ENCODE measurements at places on chromosomes 6 and 20.

- DNase-seq: no peak
Measured at GRCh38 chr6:19369785-19370184, 467.4 kb upstream of the ID4 start.

- no peak for DNase-seq
Measured at GRCh38 chr6:89562093-89562973, 76.2 kb downstream of the LYRM2 start.

- peak; percentile 93 for DNase-seq
Measured at GRCh38 chr6:6811128-6812009, 222.8 kb downstream of the LY86 start.

DNA sequence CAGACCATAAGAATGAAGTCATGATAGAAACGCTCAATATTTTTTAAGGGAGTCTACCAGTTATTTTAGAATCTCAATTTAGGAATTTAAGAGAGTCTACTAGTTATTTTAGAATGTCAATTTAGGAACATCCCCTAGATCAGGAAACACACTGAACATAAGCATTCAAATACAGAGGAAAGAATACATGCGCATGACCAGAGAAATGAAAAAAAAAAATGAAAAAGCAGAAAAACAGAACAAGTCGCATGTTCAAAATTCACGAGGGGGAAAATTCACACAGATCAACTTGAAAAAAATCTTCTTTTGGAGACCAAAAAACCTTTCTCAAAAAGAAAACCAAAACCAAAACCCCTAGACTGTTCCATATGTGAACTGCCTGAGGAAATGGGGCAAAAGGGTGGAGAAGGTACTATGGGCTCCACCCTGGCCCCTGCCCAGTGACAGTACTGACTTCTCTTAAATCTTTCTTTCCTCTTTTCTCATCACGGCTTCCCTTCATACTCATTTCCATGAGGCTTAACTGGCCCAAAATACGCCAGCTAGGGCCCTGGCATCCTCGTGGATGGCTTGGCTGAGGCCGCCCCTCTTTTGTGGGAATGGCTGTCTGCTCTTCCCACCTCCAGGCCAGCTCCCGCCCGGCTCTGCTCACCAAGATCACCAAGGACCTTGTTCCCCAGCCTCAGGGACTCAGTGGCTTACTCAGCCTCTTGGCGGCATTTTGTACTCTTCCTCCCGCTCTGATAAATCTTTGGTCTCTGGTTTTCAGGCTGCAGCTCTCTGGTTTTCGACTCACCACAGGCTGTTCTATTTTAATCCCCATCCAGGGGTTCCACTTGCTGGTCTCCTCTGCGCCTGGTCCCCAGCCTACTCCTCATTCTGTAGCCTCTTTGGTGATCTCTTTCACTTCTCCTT lies 11.2 kb downstream of the ZBTB2 start:
- DNase-seq: no peak

GRCh38 chr6:169457762-169458161 lies 204.1 kb upstream of the THBS2 start:
- no peak for DNase-seq

DNA sequence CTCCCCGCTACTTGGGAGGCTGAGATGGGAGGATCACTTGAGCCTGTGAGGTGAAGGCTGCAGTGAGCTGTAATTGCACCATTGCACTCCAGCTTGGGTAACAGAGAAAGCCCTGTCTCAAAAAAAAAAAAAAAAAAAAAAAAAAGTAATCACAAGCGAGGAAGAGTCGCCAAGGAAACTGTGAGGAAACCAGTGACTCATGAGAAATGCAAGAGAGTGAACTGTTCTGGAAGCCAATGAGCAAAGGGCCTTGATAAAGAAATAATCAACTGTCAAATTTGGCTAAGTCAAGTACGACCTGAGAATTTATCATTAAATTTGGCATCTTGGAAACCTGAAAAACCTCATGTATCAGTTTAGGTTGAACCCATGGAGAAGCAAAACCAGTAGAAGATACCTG lies 16.1 kb upstream of the LAMP5 start:
- DNase-seq: peak; percentile 53

GRCh38 chr6:144266091-144266649 lies 19.0 kb upstream of the UTRN start:
- DNase-seq: no peak

- DNase-seq: no peak
Measured at GRCh38 chr6:133834472-133835170, 54.3 kb upstream of the TCF21 start.

GRCh38 chr6:34022250-34022872 lies 123.5 kb downstream of the GRM4 start:
- no peak for DNase-seq
